Amniotic stem cell (primary cell): ENCODE measurements at places on chromosomes 16 and 17.

DNA sequence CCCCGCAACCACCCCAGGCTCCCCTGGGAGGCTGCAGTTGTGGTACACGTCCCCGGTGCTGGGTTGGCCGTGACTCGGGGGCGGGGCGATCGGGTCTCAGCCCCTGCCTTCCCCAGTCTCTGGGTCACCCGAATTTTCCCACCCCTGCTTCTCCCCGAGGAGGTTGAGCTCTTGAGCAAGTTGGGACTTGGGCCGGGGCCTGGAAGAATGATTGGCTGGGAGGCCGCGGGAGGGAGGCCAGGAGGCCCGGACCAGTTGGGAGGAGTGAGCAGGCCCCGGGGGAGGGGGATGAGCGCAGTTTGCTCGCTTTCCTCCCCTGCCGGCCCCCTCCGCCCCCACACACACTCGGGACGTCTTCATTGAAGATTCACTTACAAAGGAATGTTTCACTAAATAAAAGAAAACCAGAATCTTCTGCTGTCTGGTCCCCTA lies 4.5 kb upstream of the HEXIM1 start:
- DNase-seq = no peak

DNA sequence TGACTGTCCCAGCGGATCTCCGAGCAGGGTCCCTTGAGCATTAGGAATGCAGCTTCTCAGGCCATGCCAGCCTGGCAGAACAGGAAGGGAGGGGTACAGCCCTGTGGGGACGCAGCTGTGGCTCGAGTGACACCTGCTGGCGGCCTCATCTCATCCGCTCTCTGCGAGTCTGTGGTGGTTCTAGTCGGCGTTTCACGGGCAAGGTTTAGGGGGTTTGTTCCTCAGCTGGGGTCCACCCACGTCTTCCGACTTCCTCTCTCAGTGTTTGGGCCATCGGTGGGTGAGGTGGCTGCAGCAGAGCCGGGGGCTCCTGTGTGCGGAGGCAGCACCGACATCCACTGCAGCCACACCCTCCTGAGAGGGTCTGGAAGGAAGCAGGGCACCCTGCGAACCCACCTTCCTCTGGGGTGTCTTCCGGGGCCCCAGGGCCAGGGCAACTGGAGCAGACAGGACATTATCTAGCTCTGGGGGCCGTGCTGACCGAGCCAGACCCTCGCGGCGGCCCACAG lies 33.3 kb downstream of the JPH3 start:
- DNase-seq = no peak

DNA sequence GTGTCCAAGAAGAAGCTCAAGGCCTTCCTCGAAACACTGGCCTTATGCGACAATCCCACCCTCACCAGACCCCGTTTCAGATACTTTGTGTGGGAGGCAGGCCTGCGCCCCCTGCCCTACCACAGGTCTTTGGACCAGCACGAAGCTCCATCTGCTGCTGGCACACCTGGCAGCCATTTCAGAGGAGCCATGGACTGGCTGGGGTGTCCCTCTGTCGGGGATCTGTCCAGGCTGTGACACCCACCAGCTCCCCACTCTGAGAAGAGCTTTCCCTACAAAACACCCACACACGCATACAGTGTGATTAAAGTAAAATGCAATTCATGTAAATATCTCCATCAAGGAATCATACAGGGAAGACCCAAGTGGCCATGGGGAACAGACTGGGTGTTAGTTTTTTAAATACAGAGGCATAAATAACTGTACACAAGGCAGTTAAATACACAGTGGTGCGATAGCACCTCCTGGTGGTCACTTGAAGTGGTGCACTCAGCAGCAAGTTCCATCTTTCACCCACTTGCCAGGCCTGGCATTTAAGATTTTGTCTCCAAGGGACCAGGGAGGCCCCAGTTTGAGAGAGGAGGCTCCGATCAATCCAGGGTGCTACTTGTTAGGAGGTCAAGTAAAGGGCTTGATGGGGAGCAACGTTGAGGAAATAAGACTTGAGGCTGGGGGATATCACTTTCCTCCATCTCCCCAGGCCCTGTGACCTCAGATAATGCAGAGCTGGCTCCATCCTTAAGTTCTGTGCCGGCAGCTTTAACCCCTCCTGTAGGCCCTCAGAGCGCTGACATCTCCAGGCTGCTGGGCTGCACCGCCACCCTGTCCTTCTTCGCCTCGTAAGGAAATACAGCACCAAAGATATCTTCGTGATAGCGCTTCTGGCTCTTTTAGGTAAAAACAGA lies 43.6 kb downstream of the NOS2 start:
- no peak for DNase-seq

GRCh38 chr17:69879576-69879975 lies 195.4 kb upstream of the KCNJ16 start:
- no peak for DNase-seq

DNA sequence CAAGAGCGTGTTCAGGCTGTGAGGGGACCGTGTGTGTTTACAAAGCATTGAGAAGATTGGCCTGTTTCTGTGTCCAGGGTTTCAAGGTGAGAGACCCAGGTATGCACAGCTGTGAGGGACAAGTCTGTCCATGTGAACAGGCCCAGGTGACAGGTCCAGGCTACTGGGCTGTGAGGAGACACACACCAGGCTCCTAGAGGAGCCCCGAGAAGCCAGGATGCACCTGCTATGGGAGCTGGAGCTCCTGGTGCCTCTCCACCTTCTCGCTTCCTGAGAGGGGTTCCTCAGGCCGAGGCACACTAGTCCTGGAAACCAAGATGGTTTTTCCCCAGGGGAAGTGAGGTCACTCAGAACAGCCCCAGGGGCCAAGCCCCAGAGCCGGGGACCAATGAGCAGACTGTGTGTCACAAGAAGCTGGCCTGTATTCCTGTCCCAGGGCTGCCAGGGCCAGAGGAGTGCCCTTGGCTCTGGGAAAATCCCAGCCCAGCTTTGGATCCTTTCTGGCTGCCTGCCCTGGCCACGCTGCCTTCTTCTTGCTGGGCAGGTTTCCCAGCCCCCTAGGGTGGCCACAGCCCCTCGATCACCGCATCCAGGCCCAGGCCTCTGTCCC lies 153.4 kb upstream of the PLCG2 start:
- no peak for DNase-seq
